NCI-H2029 treated with DMSO at 0.1 percent for 48 hours (cell line): ENCODE measurements at places on chromosomes 6 and 20.
A peak's percentile ranks its signal among the peaks of the same experiment; 100 is the strongest.

- DNase-seq: no peak
These were observed 19.2 kb downstream of the NCOA6 start for GRCh38 chr20:34806255-34806654.

GRCh38 chr6:163725008-163725941, 310.8 kb downstream of the QKI start:
- DNase-seq: no peak

DNA sequence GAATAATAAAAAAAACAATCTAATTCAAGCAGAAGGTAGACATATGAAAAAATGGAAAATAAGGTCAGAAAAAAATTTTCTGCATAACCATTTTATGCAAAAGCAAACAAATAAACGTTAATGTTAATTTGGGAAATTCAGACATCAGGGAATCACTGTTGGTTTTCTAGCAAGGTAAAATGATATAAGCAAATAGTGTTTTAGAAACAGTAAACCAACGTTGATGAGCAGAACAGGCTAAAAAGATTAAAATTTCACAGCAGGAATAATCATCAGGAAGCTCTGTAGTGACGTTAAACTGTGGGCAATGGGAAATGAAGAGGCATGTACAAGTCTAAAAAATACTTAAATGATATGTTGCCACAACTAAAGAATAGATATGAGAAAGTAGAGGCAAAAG, 54.5 kb upstream of the HMGCLL1 start:
- DNase-seq: no peak

- DNase-seq: no peak
These were observed 31.2 kb downstream of the SLX4IP start for GRCh38 chr20:10466325-10466724.

DNA sequence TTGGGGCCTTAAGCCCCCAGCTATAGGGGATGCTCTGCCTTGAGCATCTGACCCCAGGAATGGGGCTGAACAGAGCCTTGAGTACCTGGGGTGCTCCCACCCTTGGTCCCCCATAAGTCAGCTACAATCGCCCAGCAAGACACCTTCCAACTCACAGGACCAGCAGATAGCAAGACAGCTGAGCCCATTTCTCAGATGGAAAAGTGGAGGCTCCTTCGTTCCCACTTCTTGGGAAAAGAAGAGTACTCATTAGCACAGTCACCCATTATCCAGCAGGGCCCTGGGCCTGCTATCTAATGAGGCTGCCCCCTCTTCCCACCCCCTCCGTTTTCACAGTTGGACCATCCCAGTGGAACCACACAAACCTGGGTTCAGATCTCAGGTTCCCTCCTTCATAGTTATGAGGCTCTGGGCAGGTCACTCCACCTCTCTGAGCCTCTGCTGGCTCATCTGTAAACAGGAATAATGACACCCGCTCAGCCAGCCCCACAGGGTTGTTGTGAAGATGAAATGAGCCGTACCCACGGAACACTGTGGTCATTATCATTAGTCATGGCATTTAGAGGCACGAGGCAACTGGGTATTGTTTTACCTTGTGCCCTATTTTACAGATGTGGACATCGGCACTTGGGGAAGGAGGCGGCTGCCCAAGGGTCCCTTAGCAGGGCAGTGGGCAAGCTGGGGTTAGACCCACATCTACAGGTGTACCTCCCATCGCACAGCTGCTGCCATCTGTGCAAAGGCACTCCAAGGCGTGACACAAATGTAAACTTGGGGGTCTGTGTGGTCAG, 4.5 kb downstream of the LPIN3 start:
- DNase-seq: no peak

GRCh38 chr6:147204060-147204785, at the start of gene STXBP5:
Gene STXBP5, plus strand, starts transcription at chr6:147204417. Its CDS starts 116 bp downstream, at chr6:147204533.
- no peak for DNase-seq

DNA sequence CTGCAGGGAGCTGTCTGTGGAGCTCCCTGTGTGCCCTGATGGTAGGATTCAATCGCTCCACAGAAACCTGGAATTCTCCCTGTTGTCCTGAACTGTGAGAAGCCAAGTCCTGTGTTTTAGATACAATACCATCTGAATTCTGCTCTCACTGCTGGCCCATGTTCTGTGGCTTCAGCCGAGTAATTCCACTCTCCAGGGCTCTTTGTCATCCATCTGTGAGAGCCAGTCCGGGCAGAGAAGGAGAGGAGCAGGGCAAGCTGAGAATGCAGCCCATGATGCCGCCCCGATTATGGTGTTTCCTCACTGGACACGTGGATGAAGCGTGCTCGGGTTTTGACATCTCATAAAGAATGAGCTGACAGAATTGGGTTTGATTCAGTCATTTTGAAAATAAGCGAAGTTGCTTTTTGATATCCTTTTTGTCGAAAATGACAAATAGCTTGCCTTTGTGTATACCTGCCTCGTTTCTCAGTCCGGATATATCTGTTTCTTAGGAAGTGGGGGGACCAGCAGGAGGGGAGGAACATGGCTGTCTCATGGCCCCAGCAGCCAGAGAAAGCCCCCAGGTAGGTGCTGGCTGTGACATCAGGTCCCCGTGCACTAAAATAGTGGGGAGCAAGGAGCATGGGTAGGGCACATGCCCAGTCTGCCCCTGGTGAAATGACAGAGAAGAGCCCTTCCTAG, 8.2 kb upstream of the CD93 start:
- DNase-seq: no peak

- DNase-seq: no peak
These were observed 115.6 kb downstream of the MYB start for GRCh38 chr6:135296715-135297114.

DNA sequence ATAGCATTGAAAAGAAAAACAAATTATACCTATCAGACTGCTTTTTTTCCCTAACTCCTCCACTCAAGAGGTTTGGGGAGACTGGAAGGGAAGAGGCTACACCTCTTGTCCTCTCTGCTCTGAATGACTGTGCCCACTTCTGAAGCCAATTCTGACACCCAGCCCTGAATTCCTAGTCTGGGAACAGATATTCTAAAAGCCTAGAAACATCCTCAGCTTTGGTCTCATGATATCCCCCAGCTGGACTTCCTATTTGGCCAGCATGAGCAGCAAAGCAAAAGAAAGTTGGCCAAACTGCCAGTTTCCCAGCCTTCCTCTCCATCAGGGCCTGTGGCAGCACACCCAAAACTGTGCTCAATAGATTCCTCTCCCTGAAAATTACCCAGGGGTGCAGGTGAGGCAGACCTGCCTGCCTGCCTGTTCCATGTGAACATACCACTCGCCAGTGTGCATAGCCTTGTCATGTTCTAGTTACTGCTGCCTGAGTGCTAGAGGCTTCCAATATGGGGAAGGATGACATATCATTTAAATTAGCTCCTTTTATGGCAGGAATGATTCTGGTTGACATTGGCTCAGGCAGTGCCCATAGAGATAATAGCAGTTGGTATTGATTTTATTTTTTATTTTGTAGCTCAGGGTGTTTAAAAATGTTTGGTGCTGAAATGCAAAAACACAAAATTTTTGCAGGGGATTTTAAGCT, 152.1 kb upstream of the RIN2 start:
- no peak for DNase-seq

GRCh38 chr6:127289934-127290333, 23.3 kb downstream of the RNF146 start:
- no peak for DNase-seq

DNA sequence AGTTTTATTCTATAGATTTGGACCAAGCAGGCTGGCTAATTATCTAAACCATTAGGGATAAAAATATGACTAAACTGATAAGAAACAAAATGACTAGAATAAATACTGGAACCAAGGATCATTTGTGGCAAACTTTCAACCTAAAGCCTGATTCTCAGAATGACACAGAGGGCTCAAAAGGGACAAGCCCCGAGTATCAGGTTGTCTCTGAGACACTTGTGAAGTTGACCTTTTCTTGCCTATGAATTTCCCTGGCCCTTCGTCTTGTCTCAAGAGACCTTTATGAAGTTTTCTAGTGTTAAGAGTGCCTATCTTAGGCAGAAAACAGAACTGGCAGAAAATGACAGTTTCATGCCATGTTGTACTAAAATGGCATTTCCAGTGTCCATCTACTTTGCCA, 68.3 kb downstream of the IMPG1 start:
- DNase-seq: no peak

DNA sequence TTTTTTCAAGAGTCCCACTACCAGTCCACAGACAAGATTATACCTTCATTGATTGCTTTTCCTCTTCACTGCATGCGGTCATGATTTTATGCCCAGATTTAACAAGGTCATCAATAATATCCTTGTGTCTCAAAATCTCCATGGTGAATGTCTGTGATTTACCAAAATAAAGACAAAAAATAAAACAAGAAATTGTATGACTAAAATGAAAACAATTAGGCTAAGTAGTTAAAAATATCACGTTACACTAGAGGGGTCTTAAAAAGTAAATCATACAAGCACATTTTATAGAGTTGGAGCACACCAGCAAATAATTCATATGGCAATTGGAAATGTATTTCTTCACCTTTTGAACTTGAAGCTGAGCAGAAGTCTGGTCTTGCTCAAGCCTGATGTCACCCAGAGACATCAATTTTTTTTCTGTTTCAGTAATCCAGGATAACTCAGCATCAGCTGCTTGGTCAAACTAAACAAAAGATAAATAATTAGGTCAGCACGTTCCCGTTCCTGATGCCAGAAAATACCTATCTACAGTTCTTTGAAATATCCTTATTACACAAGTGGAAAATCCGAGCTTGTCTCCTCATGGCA, 125.4 kb downstream of the DST start:
- no peak for DNase-seq

- no peak for DNase-seq
These were observed 54.1 kb upstream of the CST7 start for GRCh38 chr20:24894967-24895366.

DNA sequence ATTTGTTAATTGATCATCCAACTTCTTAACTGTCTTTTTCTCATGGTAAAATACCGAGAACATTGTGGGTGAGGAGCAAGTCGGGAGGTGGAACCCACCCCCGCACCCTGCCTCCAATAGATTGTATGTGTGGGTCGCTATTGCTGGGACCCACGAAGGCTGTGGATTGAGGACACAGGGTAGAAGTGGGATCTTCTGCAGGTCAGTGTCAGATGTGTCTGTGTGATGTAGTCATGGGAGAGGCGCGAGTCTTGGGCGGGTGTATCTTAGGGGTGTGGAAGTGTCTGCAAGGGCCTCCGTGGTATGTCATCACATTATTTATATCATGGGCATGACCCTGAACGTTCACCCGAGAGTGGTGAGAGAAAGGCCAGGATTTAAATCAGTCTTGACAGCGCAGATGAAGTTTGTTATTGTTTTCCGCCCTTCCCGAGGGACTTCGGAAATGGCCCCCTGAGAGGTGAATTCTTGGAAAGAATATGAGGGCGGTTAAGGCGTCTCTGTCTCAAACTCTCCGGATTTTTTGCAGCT, 472 bp upstream of the PAQR8 start:
- DNase-seq: no peak

- no peak for DNase-seq
These were observed 33.8 kb upstream of the RNF8 start for GRCh38 chr6:37319856-37320480.

GRCh38 chr6:147849401-147850330, 341.2 kb downstream of the SAMD5 start:
- DNase-seq: no peak

- DNase-seq: no peak
These were observed 39.8 kb upstream of the HBS1L start for GRCh38 chr6:135094403-135094821.

DNA sequence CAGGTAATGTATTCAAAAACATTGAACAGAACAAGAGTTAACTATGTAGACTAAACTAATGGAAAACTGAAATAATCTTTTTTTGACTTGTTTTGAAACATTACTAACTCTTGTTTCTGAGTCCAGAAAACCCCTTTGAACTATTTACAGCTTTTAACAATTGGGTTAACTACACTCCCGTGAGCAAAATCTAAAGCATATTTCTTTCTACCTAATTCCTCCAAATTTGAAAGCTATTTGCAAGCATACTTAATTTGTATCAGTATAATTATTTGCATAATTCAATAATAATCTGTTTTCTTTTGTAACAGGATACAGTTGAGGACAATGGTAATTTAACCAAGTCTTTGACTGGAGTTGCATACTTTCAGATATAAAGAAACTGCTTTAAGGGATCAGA, 62.6 kb upstream of the AGPAT4 start:
- DNase-seq: no peak

GRCh38 chr6:10414756-10415616, at the start of gene TFAP2A:
Gene TFAP2A, minus strand, starts transcription at chr6:10415074. Its CDS starts 83 bp downstream, at chr6:10414991.
- DNase-seq: no peak

GRCh38 chr6:100470422-100471120, 5.8 kb upstream of the SIM1 start:
- DNase-seq: no peak

DNA sequence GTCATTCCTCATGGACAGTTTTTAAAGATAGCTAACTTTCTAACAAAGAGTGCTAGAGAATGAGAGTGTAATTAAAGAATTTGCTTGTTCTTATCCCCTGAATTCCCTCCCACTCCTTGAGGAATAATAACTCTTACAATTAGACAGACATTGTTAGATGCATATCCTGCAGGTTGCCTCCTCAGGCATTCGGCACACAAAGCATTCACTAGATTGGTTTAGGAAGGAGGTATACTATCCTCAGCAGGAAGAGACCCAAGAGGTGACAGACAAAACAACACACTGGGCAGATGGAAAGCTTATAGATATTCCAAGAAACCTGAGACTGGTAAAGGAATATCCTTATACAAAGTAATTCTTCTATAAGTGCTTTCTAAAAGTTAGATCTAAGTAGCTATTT, 109.1 kb upstream of the FAM184A start:
- DNase-seq: no peak

GRCh38 chr20:38790200-38791053, 15.1 kb upstream of the PPP1R16B start:
- DNase-seq: no peak

GRCh38 chr20:16556301-16556700, 16.9 kb downstream of the KIF16B start:
- DNase-seq: no peak

DNA sequence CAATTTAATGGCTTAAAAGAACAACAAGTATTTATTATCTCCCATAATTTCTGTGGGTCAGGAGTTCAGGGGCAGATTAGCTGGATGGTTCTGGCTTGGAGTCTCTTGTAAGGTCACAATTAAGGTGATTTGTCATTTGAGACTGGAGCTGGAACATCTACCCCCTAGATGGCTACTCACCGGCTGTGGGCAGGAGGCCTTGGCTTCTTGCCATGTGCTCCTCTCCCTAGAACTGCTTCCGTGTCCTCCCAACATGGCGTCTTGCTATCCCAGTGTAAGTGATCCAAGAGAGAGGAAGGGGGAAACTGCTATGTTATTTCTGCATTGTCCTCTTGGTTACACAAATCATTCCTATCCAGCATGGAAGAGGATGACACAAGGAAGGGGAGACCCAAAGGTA, 210.2 kb upstream of the ECI2 start:
- peak; percentile 64 for DNase-seq

GRCh38 chr6:84258866-84259265, 31.4 kb upstream of the CEP162 start:
- no peak for DNase-seq
